ENCODE measurements at places on chromosomes 11 and 22.
A peak's percentile ranks its signal among the peaks of the same experiment; 100 is the strongest.

GRCh38 chr11:46319074-46319453, 28.2 kb upstream of the DGKZ start:
- no peak for DNase-seq

DNA sequence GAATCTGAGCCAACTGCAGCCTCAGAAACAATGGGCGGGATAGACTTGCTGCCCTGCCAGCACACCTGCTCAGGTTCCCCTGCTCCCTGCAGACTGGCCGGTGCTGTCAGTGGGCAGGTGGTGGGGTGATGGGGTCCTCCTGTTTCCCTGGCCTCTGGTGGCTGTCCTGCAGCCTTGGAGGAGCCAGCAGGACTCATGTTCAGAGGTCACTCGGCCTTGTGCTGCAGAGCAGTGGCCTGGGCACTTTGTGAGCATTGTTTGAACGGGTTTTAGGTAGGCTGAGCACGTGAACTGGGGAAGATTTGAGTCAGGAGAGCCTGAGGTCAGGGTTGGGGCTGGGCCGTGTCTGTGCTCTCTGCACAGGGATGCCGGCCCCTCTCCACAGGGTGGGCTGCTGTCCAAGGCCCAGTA, 17.6 kb downstream of the PPIL2 start:
- DNase-seq = no peak

- no peak for DNase-seq
Measured at GRCh38 chr22:42170946-42171345, 40.3 kb upstream of the CYP2D6 start.

- DNase-seq = no peak
Measured at GRCh38 chr11:4916581-4916980, 2.6 kb downstream of the OR51G2 start.

DNA sequence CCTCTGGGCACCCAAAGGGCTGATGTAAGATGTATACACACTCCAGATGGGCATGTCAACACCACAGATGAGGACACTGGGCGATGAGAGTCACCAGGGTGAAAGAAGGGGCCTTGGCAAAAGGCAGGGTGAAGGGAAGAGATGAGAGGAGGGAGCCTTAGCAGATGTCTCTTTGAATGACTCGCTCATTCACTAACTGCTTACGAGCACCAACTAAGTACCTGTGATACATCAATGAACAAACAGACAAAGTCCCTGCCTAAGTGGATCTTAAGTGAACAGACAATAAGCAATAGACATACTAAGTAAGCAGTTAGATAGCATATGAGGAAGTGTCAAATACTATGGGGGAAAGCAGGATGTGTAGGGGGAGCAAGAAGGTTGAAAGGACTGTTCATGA, 7.5 kb downstream of the ME3 start:
- no peak for DNase-seq

- no peak for DNase-seq
Measured at GRCh38 chr22:23626286-23626975, 5.7 kb downstream of the DRICH1 start.

DNA sequence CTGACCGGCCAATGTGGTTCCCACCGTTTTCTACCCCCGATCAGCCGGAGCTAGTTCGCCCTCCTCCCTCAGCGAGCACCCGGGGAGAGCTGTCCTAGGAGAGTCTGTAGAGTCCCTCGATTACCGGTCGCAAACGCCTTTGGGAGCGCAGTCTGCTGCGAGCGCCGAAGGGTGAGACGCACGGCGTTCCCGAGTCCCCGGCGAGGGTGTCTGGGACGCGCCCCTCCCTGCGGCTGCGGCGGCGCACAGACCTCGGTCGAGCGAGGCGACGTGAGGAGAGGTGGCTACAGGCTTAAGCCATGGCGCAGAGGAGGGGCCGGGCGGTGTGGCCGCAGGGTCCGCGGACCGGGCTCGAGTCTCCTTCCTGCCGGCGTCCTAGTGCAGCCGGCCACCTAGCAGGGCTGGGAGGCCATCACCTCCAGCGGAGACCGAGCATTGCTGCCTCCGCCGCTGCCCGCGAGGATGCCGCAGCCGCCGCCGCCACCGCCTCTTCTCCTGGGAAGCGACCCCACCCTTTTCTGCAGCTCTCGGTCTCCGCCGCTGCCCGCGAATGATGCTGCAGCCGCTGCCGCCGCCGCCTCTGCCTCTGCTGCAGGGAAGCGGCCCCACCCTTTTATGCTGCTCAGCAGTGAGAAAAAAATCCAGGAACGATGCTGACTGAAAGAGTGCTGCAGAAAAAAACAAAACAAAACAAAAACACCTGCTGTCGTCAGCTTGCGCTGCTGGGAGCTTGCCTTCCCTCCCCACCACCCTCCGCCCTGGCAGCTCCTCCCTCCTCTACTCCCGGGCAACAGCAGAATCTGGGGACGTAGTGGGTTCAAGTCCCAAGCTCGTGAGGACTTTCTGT, at the start of gene MAP6:
TSS of gene MAP6 (minus strand) at position 588 of the 847 bp plus-strand sequence. CDS start 669 bp downstream, outside the sequence.
- DNase-seq = peak; percentile 44
